T-helper 2 cell (primary cell): ENCODE measurements at places on chromosomes 1 and 21.

DNA sequence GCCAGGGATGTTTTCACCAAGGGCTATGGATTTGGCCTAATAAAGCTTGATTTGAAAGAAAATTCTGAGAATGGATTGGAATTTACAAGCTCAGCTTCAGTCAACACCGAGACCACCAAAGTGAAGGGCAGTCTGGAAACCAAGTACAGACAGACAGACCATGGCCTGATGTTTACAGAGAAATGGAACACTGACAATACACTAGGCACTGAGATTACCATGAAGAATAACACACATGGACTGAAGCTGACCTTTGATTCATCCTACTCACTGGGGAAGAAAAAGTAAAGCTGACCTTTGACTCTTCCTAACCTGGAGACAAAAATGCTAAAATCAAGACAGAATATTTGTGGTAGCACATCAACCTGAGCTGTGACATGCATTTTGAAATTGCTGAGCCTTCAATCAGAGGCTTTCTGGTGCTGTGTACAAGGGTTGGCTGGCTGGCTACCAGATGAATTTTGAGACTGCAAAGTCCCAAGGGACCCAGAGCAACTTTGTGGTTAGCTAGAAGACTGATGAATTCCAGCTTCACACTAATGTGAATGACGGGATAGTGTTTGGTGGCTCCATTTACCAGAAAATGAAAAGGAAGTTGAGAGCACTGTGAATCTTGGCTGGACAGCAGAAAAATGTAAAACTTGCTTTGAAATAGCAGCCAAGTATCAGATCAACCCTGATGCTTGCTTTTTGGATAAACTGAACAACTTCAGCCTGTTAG, 190.4 kb upstream of the KCTD3 start:
- no peak for DNase-seq

GRCh38 chr1:9787702-9788101, 36.1 kb downstream of the CLSTN1 start:
- peak; percentile 54 for DNase-seq

- DNase-seq = no peak
Observed at GRCh38 chr1:92105546-92106081, 25.5 kb downstream of the BTBD8 start.

DNA sequence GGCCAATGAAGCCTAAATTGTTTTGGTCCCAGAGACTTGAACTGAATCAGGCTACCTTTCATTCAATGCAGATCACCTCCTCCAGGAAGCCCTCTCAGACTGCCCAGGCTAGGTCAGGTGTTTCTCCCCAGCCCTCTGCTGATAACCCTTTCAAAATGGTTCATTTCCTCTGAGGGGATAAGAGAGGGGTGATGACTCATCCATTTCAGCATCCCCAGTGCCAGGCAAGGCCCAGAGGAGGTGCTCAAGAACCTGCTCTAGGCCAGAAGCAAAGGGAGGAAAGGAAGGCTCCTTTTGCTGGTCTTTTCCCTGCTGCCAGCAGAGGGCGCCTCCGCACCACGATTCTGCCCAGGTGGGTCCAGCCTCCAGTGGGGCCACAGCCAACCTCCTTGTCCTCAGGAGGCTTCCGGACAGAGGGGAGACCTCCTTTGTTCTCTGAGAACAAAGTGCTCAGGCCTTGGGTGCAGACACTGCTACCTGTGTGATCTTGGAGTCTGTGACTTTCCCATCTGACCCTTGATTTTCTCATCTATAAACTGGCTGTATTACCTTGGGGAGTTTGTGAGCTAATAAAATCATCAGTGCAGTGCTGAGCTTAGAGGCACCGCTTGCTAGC, 45.3 kb upstream of the ARHGEF10L start:
- DNase-seq = peak; percentile 34

- DNase-seq = no peak
Observed at GRCh38 chr1:151294742-151295462, 12.8 kb downstream of the ZNF687 start.

DNA sequence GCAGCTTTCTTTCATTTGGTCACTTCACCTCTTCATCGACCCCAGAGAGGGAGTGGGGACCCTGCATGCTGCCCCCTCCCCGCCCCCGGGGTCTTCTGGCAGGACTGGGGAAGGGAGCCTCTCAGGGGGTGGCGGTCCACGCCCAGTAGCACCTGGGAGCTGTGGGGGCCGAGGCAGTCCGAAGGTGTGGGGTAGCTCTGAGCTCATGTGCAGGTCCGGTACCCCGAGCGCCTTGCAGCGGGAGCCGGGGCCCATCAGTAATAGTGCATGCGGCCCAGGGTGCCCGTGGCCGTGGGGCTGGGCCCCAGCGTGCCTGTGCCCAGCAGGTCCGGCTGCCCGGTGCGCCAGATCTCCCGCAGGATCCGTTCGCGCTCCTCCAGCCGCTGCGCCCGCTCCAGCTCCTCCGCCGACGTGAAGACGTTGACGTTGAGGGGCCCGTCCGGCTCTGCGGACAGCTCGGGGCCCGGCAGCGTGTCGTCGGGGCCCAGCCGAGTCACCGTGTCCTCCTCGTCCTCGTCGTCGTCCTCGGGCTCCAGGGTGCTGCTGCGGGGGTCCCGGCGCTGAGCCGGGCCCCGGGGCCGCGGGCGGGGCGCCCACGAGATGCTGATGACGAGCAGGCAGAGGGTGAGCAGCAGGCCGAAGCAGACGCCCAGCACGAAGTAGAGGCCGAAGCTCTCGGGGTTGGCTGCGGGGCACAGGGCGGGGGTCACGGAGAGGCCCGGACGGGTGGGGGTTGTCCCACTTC, 1.2 kb downstream of the EVA1B start:
- DNase-seq = no peak

- DNase-seq = no peak
Observed at GRCh38 chr21:25342816-25343215, 264.5 kb downstream of the MRPL39 start.

DNA sequence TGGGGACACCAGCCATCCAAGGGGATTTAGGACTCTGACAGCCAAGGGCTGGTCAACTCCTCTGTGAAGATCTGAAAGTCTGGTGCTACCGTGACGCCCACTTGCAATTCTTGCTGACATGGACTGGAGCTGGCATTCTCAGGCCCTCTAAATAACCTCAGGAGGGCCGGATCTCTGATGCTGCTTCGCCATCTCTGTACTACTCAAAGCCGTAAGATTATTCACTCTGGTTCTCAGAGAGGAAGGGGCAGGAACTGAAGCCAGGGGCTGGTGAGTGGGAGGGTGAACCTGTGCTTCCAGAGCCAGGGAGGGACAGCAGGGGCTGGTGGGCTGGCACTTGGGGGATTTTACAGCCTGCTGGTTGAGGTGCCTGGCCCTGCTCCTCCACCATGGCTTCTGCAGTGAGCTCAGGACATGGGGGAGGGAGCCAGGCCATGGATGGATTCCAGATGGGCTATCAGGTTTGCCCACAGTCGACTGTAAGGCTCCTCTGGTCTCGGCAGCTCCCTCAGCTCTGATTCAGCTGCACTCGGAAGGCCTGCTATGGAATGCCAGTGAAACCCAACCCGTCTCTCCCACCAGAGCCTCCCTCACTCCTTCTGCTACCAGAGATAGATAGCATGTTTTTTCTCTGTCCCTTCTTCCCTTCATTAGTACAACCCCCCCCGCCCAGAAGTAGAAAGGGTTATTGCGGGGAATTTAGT, 84.5 kb downstream of the PLXNA2 start:
- DNase-seq = no peak

GRCh38 chr1:198171667-198172540, 15.1 kb downstream of the NEK7 start:
- no peak for DNase-seq

GRCh38 chr1:51622455-51622913, 5.6 kb downstream of the OSBPL9 start:
- no peak for DNase-seq

- no peak for DNase-seq
Observed at GRCh38 chr21:28283641-28284490, 708.8 kb downstream of the LTN1 start.

GRCh38 chr1:110879758-110880606, 7.0 kb downstream of the CD53 start:
- DNase-seq = peak; percentile 31

GRCh38 chr1:166920561-166921475, 44.8 kb upstream of the TADA1 start:
- no peak for DNase-seq

DNA sequence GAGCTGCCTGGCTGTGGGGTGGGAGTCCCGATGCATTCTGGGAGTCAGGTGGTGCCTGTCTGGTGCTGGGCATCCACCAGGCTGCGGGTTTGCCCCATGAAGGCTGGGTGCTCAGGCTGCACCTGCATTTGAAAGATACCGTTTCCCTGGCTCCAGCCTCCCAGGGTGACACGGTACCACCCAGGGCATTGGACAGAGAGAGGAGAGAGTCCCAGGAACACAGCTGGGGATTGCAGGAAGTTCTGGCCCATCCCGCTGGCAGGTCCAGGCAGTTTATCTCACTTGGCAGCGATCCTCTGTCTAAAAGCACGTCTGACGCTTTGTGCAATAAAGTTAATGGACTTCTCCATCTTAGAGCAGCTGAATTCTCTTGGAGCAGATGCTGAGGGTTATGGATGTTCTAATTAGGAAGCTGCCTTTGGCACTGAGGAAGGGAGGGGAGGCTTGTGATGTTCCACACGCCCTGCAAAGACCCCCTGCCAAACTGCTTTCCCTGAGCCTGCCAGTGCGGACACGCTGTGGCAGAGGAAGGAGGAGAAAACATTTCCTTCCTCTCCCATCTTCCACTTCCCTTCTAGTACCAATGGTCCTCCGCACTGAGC, 246.9 kb downstream of the GRIK3 start:
- DNase-seq = no peak

DNA sequence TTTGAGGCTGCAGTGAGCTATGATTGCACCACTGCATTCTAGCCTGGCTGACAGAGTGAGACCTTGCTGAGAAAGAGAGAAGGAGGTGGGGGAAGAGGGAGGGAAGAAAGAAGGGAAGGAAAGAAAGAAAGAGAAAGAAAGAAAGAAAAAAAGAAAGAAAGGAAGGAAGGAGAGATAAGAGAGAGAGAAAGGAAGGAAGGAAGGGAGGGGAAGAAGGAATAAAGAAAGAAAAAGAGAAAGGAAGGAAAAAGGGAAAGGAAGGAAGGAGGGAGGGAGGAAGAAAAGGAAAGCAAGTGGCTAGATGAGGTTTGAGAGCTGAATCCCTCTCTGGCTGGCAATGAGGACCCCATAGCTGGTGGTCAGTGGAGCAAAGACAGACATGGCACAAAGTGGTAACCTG, 20.4 kb downstream of the MT1HL1 start:
- DNase-seq = no peak

DNA sequence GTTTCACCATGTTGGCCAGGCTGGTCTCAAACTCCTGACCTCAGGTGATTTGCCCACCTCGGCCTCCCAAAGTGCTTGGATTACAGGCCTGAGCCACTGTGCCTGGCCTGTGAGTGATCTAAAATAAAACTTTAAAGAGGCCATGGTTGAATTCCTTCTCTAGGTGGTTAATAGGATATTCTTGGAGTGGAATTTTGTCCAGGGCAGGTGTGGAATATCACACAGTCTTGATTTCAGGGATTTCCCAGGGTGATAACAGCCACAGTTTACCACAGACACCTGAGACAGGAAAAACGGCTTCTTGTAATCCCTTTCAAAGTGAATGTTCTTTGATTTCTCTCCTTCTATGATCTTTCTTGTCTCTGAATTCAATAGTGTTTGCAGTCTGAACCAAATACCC, 32.1 kb upstream of the C1orf21 start:
- no peak for DNase-seq

DNA sequence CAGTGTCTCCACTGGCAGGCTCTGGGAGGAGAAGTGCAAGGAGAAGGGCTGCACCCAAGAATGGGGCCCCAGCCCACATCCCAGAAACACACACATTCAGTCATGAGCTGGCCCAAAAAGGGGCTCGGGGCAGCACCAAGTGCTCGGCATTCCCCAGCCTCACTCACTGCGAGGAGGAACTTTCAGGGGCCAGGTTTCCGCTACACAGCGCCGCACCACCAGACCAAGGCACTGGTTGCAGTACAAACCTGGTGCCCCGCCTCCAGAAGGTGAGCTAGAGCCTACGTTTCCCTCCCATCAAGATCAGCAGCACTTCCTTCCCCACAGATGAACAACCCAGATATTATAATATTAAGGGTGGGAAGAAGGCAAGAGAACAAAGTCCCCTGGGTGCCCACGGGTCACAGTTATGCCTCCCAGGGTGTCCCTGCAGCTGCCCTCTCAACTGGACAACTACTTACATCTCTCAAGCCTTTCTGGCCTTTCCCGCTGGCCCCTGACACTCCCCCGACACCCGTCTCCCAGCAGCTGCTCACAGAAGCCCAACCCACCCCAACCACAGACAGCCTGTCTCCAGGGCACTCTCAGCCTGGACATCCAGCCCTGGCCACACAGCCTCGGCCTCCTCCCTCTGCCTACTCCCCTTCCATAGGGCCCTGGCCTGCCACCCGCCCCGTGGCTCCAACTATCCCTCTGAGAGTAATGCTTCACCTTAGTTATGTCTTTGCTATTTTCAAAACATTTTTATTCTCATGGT, 3.8 kb downstream of the PBXIP1 start:
- DNase-seq = peak; percentile 63

DNA sequence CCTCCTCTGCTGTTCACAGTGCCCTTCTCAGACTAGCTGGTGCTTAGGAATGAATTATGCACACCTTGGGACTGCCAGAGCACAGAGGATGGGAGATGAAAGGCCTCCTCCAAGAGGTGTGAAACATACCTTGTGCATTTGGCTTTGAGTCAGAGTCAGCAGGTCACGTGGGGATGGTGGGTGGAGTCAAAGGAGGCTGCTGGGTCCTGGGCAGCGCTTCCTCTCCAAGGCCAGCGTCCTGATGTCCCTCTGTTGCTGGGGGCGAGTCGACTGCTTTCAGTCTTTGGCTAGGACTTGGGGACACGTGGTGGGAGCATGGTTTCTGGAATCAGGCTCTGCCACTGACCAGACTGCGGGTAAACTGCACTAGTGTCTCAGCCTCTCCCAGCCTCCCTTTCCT, 91.2 kb downstream of the AJAP1 start:
- DNase-seq = no peak

DNA sequence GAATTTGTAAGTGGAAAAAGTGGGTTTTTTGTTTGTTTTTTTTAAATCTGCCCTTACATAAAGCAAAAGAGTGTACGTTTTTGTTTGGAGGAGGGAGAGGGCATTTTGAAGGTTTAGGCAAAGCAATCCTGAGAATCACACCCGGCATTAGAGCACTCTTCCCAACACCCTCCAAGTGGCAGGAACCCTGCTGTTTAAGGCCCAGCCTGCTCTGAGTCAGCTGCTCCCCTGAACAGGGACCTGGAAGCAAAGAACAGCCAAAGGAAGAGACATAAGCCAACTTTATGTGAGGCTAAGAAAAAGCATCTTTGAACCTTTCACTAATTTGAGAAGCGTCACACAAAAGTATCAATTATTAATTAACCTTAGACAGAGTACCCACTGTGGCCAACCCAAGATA, 16.9 kb downstream of the MTFR1L start:
- DNase-seq = no peak
